Mesenchymal stem cell (in vitro differentiated cells and primary cell): ENCODE measurements at places on chromosomes 7 and 10.

GRCh38 chr10:101834341-101834740 is 9.3 kb downstream of the KCNIP2 start:
- H3K27ac ChIP-seq = no peak overlapping the region
- DNase-seq = no peak
- H3K36me3 ChIP-seq = no peaks in the 10 kb centered on the region
- H3K4me3 ChIP-seq = no peak overlapping the region
- H3K27me3 ChIP-seq = no peaks in the 10 kb centered on the region

- no peaks in the 10 kb centered on the region for H3K27me3 ChIP-seq
- H3K36me3 ChIP-seq = no peaks in the 10 kb centered on the region
- no peak overlapping the region for H3K4me3 ChIP-seq
- no peak overlapping the region for H3K27ac ChIP-seq
- H3K4me1 ChIP-seq = no peaks in the 10 kb centered on the region
Measured at GRCh38 chr7:143929224-143929920, 5.7 kb upstream of the OR2F2 start.

GRCh38 chr10:71334221-71334791 is 15.2 kb downstream of the SLC29A3 start:
- peak; percentile 45 for DNase-seq
- H3K27me3 ChIP-seq = peaks cover 24% of the 10 kb centered on the region
- H3K4me1 ChIP-seq = peaks cover 7% of the 10 kb centered on the region
- no peaks in the 10 kb centered on the region for H3K36me3 ChIP-seq

- H3K27me3 ChIP-seq = peaks cover 9% of the 10 kb centered on the region
- peaks cover 6% of the 10 kb centered on the region for H3K4me1 ChIP-seq
- no peak within 1 kb of the TSS for H3K27ac ChIP-seq
- peak within 1 kb of the TSS; percentile 89 for H3K4me3 ChIP-seq
- no peaks in the 10 kb centered on the region for H3K36me3 ChIP-seq
Measured at GRCh38 chr7:141702047-141702567, at the start of gene DENND11. TSS of gene DENND11 (minus strand) at chr7:141702166. CDS start at chr7:141702153, 13 bp downstream.

GRCh38 chr10:21265622-21266021 is 259.9 kb downstream of the SKIDA1 start:
- H3K27ac ChIP-seq = no peak overlapping the region
- H3K36me3 ChIP-seq = no peaks in the 10 kb centered on the region
- no peak overlapping the region for H3K4me3 ChIP-seq
- H3K4me1 ChIP-seq = no peaks in the 10 kb centered on the region
- peak; percentile 80 for DNase-seq

DNA sequence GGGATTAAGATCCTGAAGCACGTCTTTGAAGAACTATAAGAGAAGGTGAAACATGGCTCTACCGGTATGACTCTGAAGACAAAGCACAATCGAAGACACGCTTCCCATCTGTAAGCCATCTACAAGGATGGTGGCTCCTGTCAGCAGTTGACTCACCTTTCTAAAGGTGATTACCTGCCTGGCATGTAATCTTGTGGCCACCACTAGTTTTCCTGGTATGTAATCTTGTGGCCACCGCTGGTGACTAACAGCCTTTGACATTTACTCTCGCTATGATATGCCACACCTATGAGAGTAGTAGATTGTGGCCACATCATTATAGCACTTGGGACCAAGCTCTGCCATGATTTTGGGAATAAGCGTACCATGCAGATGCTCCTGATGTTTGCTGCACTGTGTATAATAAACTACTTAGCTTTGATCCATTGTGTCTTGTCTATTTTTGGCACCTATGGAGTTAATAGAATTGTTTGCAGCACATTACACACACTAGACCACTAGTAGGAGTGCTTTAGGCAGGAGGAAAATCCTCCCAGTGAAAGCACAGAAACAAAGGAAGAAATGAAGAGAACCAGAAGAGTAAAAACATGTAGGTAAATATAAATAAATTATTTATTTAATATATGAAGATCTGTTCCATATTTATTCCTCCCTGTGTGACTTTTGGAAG is 59.8 kb downstream of the VAX1 start:
- DNase-seq = no peak
- no peaks in the 10 kb centered on the region for H3K27me3 ChIP-seq
- no peak overlapping the region for H3K27ac ChIP-seq
- no peaks in the 10 kb centered on the region for H3K36me3 ChIP-seq
- H3K4me1 ChIP-seq = no peaks in the 10 kb centered on the region

- H3K27me3 ChIP-seq = no peaks in the 10 kb centered on the region
- no peaks in the 10 kb centered on the region for H3K36me3 ChIP-seq
- peaks cover 20% of the 10 kb centered on the region for H3K4me1 ChIP-seq
- no peak overlapping the region for H3K4me3 ChIP-seq
- H3K27ac ChIP-seq = no peak overlapping the region
- no peak for DNase-seq
Measured at GRCh38 chr10:44198780-44199097, 186.2 kb downstream of the CXCL12 start.

DNA sequence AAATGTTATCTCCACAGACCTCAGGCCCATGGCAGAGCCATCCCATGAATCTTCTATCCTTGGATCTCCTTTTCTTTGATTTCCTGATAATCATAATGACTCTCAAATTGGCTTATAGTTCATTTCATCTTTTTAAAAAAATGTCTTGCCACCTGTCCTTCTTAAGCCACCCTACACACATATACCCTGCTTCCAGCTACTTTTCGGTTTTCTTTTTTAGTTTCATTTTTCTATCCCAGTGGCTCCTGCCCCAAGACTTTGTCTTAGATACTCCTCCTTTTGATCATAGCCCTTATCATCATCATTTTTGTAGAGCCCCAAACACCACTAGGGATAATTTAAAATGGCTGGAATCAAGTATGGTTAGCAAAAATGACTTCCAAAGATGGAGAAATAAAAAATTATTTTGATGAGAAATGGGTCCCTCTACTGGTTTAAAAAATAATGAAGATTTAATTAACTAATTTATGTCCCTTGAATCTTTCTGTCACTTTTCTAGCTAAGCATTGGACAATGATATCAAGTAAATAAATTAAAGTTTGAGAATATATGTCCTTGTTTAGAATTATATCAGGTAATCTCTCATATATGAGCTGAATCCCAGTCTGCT is 277.3 kb upstream of the SEMA3D start:
- no peak overlapping the region for H3K27ac ChIP-seq
- no peaks in the 10 kb centered on the region for H3K36me3 ChIP-seq
- DNase-seq = no peak
- no peak overlapping the region for H3K4me3 ChIP-seq
